G401 (cell line): ENCODE measurements at places on chromosomes 7 and 10. TPM values are rescaled to one million over a fixed set of nuclear protein-coding genes. Genes with fewer than 3 reads are reported as not detected.

The CREB3L2 gene
- total RNA-seq, result 2.3 and 4.1 TPM in 2 replicates

The CFAP46 gene
- total RNA-seq, result 6.2 and 11.3 TPM in 2 replicates

The TUBB8 gene
- 1.1 and 1.4 TPM in 2 replicates for total RNA-seq

The FRMPD2 gene
- total RNA-seq, result 0.27 and 0.43 TPM in 2 replicates

The VGF gene
- 122 and 148 TPM in 2 replicates for total RNA-seq

The SNX10 gene
- 32.3 and 34.1 TPM in 2 replicates for total RNA-seq

The MCM10 gene
- total RNA-seq, result 26.4 and 27.9 TPM in 2 replicates

The DRGX gene
- 0.03 and 0.86 TPM in 2 replicates for total RNA-seq

The BMPER gene
- total RNA-seq, result not detected in 2 replicates

The RSPH10B gene
- 1.5 TPM in 1 of 2 replicates, not detected in the other for total RNA-seq

The ZMIZ1 gene
- total RNA-seq, result 2.3 and 5.0 TPM in 2 replicates

The CFAP58 gene
- 0.37 and 2.0 TPM in 2 replicates for total RNA-seq

The MRLN gene
- total RNA-seq, result not detected in 2 replicates

The CISD1 gene
- 39.6 and 44.6 TPM in 2 replicates for total RNA-seq

The OR2A1 gene
- not detected in 2 replicates for total RNA-seq

The ARHGEF35 gene
- total RNA-seq, result not detected in 2 replicates

The MSS51 gene
- total RNA-seq, result 0.61 and 0.86 TPM in 2 replicates

The DPYSL4 gene
- 4.9 and 6.0 TPM in 2 replicates for total RNA-seq

The DENND2A gene
- 7.9 and 13.4 TPM in 2 replicates for total RNA-seq

The MMD2 gene
- not detected in 2 replicates for total RNA-seq

The HOXA2 gene
- total RNA-seq, result not detected in 2 replicates

The ZNF503 gene
- 1.5 and 2.0 TPM in 2 replicates for total RNA-seq

The PLPP4 gene
- total RNA-seq, result not detected in 2 replicates

The MRC1 gene
- 0.12 TPM in 1 of 2 replicates, not detected in the other for total RNA-seq

The PRSS37 gene
- total RNA-seq, result not detected in 2 replicates

The COL28A1 gene
- total RNA-seq, result not detected in 2 replicates

The PKD2L1 gene
- not detected in 2 replicates for total RNA-seq

The OPN4 gene
- total RNA-seq, result not detected in 2 replicates

The PTF1A gene
- not detected in 2 replicates for total RNA-seq

The PAX2 gene
- 0.20 and 2.2 TPM in 2 replicates for total RNA-seq

The CCDC146 gene
- 0.61 TPM in 1 of 2 replicates, not detected in the other for total RNA-seq

The TDRD1 gene
- total RNA-seq, result not detected in 2 replicates

The AMPH gene
- total RNA-seq, result not detected in 2 replicates

The ACBD5 gene
- total RNA-seq, result 17.6 and 18.6 TPM in 2 replicates

The FAM131B gene
- total RNA-seq, result 0.06 and 0.31 TPM in 2 replicates

The MAT1A gene
- 2.1 and 3.9 TPM in 2 replicates for total RNA-seq

The NAT16 gene
- 1.2 TPM in 1 of 2 replicates, not detected in the other for total RNA-seq

The ASL gene
- 58.7 and 64.5 TPM in 2 replicates for total RNA-seq

The NYAP1 gene
- total RNA-seq, result 17.3 and 23.0 TPM in 2 replicates

The CTAGE6 gene
- not detected in 2 replicates for total RNA-seq

The DNAJC12 gene
- total RNA-seq, result 1.1 and 15.8 TPM in 2 replicates

The NOS3 gene
- total RNA-seq, result 34.5 and 41.6 TPM in 2 replicates

The GRID1 gene
- 0.17 TPM in 1 of 2 replicates, not detected in the other for total RNA-seq

The SPDYE16 gene
- total RNA-seq, result not detected in 2 replicates

The PRPS1L1 gene
- total RNA-seq, result not detected in 2 replicates

The GIMAP5 gene
- total RNA-seq, result not detected in 2 replicates

The SOSTDC1 gene
- total RNA-seq, result 0.18 TPM in 1 of 2 replicates, not detected in the other

The FGFR2 gene
- 279 and 323 TPM in 2 replicates for total RNA-seq

The ADAM22 gene
- 3.9 and 5.5 TPM in 2 replicates for total RNA-seq

The OPALIN gene
- not detected in 2 replicates for total RNA-seq

The NRAP gene
- not detected in 2 replicates for total RNA-seq

The AFAP1L2 gene
- 0.10 TPM in 1 of 2 replicates, not detected in the other for total RNA-seq
